Glutamatergic neuron (in vitro differentiated cells): ENCODE measurements at places on chromosomes 16 and 17.

GRCh38 chr17:80618304-80618703, 73.7 kb downstream of the RPTOR start:
- DNase-seq: no peak

- no peak for DNase-seq
These were observed 163.8 kb upstream of the GSE1 start for GRCh38 chr16:85449191-85449884.

- no peak for DNase-seq
These were observed 456.2 kb upstream of the SALL1 start for GRCh38 chr16:51607201-51607651.

GRCh38 chr16:27759301-27759871, 209.4 kb downstream of the KATNIP start:
- no peak for DNase-seq

DNA sequence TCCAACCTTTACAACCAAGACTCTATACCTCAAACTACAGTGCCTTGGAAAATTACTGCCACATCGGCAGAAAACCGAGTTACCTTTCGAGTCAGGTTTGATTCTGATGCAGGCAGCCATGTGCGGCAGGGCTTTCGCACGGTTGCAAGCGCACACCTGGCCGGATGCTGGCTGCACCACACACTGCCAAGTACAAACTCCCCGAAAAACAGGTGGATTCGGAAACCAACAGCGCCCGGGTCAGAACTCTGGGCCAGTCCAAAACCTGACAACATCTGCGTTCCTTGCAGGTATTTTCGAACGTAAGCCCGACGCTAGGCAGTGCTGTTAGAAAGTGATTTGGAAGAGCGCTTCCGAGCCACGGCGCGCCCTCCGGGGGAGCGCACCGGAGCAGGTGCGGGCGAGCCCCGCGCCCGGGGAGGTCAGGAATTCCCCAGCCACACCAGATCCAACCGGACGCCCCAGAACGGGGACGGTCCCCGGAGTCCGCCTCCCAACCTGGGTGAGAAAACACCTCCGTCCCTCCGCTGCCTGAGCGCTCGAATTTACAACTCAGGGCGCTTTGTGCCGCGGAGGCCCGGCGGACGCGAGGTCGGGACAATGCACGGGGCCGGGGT, 1.2 kb downstream of the USP7 start:
- DNase-seq: no peak

GRCh38 chr17:67717624-67718324, at the start of gene NOL11:
Gene NOL11, plus strand, starts transcription at chr17:67717936. Its CDS starts 12 bp downstream, at chr17:67717948.
- peak; percentile 99 for DNase-seq

DNA sequence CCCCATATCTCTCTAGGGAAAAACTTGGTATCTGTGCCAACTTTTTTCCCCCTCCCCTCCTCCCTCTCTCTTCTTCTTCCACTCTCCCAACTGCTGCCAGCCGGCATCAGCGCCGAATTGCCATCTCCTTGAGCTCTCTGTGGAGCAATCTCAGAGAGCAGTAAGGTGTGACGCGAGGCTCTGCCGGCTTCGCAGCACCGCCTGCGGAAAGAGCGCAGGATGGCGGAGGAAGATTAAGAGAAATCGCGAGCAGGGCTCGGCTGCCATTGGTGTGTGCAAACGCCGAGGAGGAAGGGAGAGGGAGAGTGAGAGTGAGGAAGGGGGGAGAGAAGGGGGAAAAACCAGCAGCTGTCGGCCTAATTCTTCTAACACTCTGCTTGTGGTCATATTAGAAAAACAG, 44.2 kb downstream of the NEUROD2 start:
- DNase-seq: peak; percentile 23

- no peak for DNase-seq
These were observed 21.6 kb downstream of the NXN start for GRCh38 chr17:957856-958421.

- no peak for DNase-seq
These were observed 12.1 kb upstream of the TBX21 start for GRCh38 chr17:47720754-47721533.

GRCh38 chr17:77449373-77449907, 308.7 kb downstream of the SEC14L1 start:
- no peak for DNase-seq

GRCh38 chr17:74211912-74212208, 1.5 kb upstream of the TTYH2 start:
- DNase-seq: no peak

GRCh38 chr16:5461141-5461540, 363.5 kb upstream of the EEF2KMT start:
- DNase-seq: no peak

GRCh38 chr16:1182316-1182671, 29.4 kb downstream of the CACNA1H start:
- no peak for DNase-seq

- DNase-seq: no peak
These were observed 6.2 kb downstream of the VAT1L start for GRCh38 chr16:77794586-77794985.

DNA sequence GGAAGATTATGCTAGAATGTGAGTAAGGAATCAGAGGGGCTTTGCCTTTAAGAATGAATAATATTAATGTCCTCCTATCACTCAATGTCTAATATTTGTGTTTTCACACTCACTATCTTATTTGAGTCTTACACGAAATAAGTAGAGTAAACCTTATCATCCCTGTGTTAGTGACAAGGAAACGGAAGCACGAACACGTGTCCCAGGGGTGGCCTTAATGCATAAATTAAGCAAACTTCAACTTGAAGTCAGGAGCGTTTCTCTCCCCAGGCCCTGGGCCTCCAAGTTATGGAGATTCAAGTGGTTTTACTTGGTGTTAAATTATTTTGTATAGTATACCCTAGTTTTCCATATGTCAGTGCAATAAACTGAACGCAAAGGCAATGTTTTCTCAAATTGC, 96.0 kb downstream of the WDR59 start:
- DNase-seq: no peak

DNA sequence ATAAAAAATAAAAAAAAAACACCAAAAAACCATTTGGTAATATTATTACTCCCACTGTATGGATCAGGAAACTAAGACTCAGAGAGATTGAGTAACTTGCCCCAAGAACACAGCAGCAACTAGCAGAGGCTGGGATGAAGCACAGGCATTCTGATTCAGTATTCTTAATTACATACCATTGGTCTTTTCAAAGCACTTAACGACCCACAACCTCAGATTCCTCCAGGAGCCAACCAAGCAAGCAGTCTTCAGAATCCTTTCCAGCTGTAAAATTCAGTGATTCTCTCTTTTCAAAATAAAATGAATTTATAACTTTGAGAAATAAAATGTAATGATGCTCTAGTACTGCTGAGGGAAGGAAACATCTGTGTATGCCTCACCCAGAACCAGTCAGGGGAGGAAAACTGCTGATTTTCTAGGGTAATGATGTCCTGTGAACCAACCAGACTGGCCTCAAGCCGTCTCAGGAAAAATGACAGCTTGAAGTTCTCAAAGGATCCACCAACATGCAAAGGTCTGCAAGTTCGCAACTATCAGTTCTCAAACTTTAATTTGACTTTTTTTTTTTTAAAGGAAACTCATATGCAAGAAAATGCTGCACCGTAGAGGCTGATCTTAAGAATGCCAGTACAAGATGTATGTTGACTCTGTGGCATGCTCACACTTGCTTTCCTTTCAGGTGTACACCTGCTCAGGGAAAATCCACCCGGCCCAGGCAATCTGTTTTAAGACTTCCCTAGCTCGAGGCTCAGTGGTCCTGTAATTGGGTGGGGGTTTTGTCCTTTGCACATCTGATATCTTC, 9.0 kb downstream of the CUEDC1 start:
- DNase-seq: no peak

- DNase-seq: no peak
These were observed 14.3 kb downstream of the CCDC40 start for GRCh38 chr17:80050706-80051105.

- DNase-seq: no peak
These were observed 43.0 kb upstream of the MSI2 start for GRCh38 chr17:57213180-57213825.

DNA sequence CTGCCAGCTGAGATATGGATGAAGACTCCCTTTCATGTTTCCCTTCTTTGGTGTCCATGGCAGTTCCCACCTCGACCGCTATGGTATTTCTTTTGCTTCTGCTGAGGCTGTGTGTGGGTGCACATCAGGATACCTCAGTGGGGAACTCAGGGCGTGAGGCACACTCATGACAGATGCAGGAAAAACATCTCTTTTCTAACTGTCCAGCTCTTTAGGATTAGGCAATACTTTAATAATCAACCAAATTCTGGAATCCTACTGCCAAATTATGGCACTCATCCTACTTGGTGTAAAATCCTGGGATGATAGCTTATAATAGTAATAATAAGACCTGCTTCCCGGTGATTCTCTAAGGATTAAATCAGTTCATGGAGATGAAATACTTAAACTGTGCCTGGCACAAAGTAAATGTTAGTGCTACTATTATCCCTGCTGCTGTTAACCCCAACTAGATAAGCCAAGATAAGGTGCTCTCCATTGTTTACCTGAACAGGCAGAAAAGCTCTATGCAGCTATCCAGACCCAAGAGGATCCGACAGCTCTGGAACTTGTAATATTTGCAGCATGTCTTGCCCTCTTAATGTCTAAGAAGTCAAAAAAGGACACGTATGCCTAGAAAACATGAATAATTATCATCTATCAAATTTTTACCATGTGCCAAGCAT, 543.3 kb downstream of the WWOX start:
- DNase-seq: no peak

GRCh38 chr17:16081507-16082087, 82.0 kb downstream of the TTC19 start:
- no peak for DNase-seq

GRCh38 chr17:43616029-43616351, 45.7 kb downstream of the MEOX1 start:
- DNase-seq: no peak

- DNase-seq: no peak
These were observed 21.6 kb downstream of the CFAP97D1 start for GRCh38 chr17:43801844-43802243.
